Myometrial cell (primary cell): ENCODE measurements at places on chromosomes 4 and X. TPM values are rescaled to one million over a fixed set of nuclear protein-coding genes. Genes with fewer than 3 reads are reported as not detected.

The DUSP21 gene
- not detected in 2 replicates for total RNA-seq

The FAM149A gene
- 0.86 and 3.7 TPM in 2 replicates for total RNA-seq

The ADH5 gene
- total RNA-seq: 168 and 174 TPM in 2 replicates

The GAR1 gene
- 5.7 and 11.0 TPM in 2 replicates for total RNA-seq

The MAGEB17 gene
- total RNA-seq: not detected in 2 replicates

The MAGEA1 gene
- not detected in 2 replicates for total RNA-seq

The KIAA1210 gene
- not detected in 2 replicates for total RNA-seq

The GYPA gene
- not detected in 2 replicates for total RNA-seq

The TAF9B gene
- total RNA-seq: 42.4 and 48.9 TPM in 2 replicates

The STOX2 gene
- total RNA-seq: 0.29 TPM in 1 of 2 replicates, not detected in the other

The ATP2B3 gene
- total RNA-seq: not detected in 2 replicates

The SMARCA1 gene
- 25.9 and 37.4 TPM in 2 replicates for total RNA-seq
